ENCODE measurements at places on chromosomes 7 and 10.

GRCh38 chr7:135386181-135386580 is 123.7 kb downstream of the CNOT4 start:
- DNase-seq, result no peak

DNA sequence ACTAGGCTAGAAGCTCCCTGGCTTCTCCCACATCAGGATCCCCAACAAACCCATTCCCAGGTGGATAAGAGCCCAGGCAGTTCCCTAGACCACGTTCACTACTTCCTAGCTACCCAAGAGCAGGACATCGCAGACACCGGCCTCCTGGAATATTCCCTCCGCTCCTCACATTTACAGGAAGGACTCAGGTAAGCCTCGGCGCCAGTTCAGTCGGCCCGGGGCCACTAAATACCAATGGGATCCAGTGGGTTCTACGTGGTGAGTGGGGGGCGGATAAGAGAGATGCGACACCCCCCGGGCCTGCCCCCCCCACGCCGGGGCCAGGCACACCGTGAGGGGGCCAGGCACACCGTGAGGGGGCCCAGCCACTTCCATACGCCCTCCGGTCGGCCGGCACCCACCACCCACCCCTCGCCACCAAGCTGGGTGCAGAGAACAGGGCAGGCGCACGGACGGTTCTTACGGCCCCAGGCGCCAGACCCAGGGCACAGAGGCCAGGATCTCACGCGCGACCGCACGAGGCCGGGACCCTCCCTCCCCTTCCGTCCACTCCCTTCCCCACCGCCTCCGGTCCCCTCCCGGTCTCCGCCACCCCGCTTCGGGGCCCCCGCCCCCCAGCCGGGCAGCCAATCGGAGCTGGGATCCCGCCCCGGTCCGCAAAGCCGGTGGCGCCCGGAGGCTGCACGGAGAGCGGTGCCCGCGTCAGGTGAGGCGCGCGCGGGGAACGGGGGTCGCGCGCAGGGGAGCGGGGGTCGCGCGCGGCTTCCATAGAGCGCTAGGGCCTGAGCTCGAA is at the start of gene BLVRA:
Gene BLVRA (plus strand): TSS at position 652 of the 793 bp plus-strand sequence. CDS start 12,479 bp downstream, outside the sequence.
- DNase-seq, result peak; percentile 41

DNA sequence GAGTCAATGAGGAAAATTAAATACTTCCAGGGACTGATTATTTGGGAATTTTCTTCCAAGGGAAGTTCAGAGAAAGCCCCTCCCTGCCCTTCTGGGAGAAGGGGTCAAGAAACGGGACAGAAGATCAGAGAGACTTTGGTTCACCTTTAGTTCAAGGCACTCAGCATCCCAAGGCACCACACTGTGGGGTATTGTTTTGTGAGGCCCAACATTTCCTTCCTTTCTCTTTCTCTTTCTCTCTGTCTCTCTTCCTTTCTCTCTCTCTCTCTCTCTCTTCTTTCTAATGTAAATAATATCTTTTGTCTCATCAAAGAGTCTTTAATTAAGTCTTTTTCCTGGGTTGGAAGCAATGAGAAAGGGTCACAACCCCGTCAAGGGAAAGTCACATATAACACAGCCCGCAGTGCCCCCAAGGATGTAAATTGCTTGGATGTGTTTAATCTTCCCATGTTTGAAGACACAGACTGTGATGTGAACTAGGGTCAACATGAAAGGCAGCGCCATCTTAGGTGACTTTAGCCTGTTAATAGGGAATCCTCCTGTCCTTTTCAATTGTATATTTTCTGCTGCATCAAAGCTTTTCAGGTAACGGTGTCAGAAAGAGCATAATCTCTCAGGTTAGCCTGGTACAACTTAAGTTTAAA is 983.3 kb upstream of the C7orf33 start:
- DNase-seq, result no peak

DNA sequence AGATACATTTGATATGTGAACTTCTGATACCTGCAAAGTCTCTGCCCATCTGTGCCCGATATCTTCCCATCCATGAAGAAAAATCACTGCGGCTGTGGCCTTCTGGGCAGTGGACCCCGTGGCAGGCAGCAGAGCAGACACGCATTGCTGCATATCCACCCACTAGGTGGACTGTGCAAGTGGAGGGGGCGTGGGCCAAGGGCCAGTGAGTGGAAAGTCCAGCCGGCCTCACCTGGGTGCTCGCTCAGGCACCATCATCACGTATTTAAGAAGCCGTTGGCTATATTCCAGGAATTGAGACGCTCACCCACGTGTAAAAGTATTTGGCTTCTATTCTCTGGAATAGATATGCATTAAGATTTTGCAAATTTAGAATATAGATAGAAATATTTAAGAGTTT is 30.8 kb upstream of the SLC13A1 start:
- no peak for DNase-seq

DNA sequence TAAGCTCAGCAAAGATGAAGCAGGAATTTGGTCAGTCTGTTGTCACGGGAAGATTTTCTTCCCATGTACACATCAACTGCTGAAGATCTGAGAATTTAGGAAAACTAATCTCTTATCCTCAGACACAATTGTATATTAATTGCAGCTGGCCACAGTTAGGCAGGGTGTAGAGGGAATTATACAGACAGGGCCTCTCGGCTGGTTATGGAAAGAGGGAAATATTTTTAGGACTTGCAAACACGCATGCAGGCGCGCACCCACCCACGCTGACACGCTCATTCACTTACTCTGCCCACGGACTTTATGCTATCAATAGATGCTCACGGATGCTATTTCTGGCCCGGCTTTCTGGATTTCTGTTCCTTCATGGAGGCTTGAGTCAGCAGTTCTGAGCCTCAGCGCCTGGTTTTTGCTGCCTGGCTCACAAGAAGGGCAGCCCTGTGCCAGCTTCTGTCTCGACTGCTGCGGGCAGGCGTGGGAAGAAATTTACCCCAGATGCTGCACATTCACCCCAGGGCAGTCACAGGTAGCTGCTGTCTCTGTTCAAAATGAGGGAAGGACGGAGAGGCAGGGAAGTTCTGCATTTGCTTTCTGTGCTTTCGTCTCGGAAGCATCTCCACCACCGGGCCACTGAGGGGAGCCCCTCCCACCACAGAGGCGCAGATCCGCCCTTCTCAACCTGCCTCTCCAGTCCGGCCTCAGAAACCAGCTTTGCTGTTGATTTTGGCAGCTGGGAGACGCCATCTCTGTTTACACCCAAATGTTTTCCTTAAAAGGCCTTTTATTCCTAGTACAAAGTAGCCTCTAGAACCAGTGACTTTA is 116.3 kb upstream of the BTBD16 start:
- no peak for DNase-seq

GRCh38 chr7:3307435-3307834 is 6.4 kb downstream of the SDK1 start:
- DNase-seq, result no peak

DNA sequence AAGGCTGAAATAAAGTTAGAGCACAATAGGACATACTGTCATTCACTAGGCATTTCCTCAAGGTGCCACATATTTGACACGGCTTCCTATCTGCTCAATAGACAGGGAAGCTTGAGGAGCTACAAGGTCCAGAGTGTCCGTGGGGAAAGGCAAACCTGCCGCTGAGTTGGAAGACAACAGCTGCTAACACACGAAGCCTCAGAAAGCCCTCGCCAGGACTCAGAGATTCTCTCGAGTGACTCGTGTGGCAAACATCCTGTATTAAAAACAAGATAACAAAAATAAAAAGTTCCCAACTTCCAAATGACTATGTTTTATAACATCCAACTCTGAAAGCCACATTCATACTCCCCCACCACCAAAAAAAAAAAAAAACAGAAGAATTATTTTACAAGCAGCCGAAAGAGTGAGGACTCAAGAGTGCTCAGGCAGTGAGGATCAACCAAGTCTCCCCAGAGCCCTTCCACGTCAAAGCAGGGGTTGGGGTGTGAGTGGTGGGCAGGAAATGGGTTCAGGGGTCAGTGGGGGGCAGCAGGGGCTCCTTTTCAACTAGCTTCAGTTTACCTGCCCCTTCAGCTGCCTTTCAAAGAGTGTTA is 67.6 kb downstream of the STK17A start:
- DNase-seq, result no peak

DNA sequence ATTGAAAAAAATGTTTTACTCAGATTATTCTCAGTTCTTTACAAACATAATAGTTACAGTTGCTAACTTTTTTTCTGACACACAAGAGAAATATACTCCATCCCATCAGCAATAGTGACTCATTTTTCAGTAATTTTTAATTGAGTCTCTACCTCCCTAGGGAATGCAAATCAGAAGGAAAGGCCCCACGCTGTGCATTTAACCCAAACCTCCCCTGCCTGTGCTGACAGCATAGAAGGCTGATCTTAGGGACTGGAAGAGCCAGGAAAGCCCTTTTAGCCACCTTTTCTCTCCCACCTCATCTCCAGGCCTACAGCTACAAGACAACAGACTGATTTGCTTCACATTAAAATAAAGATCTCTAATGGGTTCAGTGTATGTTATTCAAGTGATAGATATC is 24.7 kb upstream of the PIK3CG start:
- DNase-seq, result no peak

DNA sequence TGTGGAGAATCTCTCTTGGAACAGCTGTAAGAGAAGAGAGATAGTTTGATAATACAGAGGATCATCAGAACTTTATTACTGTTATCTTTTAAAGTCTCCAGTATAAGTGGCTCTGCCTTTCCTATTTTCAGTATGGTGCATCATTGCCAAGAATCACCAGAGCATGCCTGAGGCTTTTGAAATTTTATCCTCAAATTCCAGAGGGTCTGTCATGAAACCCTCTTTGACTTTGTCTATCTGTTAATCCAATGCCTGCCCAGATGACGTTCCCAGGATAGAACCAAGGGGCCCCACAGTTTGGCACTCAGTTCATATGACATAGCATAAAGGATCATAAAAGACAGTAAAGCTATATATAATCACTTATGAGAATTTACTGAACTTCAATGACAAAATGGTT is 35.3 kb upstream of the SEMA3C start:
- DNase-seq, result no peak

DNA sequence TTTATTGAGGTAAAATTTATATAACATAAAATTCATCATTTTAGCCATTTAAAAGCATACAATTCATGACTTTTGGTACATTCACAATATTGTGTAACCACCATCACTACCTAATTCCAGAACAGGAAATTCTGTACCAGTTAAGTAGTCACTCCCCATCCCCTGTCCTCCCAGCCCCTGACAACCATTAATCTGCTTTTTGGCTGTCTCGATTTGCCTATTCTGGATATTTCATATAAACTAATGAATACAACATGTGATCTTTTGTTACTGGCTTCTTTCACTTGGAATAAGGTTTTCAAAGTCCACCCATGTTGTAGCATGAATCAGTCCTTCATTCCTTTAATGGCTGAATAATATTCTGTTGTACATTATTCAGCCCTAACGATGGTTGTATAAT is 115.6 kb upstream of the KLF14 start:
- DNase-seq, result no peak

- no peak for DNase-seq
Observed at GRCh38 chr10:10092581-10092980, 925.1 kb upstream of the CELF2 start.

- DNase-seq, result no peak
Observed at GRCh38 chr7:148270576-148270975, 320.0 kb upstream of the C7orf33 start.

DNA sequence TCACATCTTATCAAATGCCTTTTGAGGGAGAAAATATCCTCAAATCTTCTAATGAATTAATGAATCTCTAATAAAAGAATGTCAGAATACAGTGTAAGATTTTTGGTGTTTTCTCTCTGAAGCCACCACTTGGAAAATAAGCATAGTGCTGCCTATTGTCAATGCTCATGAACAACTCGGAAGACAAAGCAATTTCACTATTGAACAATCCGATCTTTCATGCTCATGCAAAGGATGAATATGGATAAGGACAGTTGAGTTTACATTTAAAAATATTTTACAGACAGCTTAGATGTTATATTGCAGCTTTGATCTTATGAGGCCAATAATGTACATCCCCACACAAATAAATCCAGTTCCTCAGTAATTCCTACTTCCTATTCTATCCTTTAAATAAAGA is 40.6 kb downstream of the MAGI2 start:
- DNase-seq, result no peak

GRCh38 chr7:105210721-105211205 is 178.0 kb downstream of the SRPK2 start:
- DNase-seq, result no peak

GRCh38 chr10:30215623-30216022 is 133.5 kb downstream of the MTPAP start:
- DNase-seq, result no peak

DNA sequence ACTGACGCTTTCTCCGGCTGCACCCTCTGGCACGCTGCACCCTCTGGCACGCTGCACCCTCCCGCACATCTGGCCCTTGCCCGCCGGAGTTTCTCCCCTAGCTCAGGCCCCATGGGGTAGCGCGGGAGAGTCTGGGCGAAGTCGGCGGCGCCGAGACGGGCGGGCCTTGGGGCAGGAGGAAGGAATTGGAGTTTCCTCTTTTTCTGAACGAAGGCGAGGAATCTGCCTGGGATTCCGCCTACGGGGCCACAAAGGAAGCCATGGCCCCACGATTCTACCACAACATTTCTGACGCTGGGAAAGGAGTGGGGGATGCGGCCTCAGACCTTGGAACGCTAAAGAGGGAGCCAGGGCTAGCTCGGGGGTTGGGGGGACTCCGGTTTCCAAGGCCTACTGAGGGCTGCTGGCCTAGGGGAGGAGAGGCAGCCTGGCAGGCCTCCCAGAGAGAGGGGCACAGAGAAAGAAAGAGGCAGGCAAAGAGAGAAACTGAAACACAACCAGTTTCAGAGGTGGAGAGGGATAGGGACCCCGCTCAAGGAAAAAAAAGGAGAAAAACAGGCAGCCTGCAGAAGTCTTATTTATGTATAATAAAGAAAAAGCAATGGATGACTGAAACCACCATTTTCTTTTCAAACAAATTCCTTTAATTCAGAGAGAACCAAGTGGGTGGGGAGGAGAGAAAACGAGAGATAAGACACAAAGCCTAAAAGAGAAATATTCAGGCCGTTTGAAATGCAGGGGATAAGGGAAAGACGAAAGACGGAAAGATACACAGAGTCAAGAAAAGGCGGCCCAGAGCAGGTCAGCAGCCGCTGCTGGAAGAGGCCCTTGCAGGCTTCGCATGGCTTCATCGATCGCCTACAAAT is 4.3 kb downstream of the TLX1 start:
- DNase-seq, result no peak

All from NCI-H1694 treated with DMSO at 0.1 percent for 48 hours (cell line).